ENCODE measurements at places on chromosomes 12 and 14.
A peak's percentile ranks its signal among the peaks of the same experiment; 100 is the strongest.

- DNase-seq: no peak
Measured at GRCh38 chr12:44571006-44571550, 305.0 kb downstream of the NELL2 start.

- no peak for DNase-seq
Measured at GRCh38 chr14:90819734-90820393, 3.6 kb upstream of the TTC7B start.

DNA sequence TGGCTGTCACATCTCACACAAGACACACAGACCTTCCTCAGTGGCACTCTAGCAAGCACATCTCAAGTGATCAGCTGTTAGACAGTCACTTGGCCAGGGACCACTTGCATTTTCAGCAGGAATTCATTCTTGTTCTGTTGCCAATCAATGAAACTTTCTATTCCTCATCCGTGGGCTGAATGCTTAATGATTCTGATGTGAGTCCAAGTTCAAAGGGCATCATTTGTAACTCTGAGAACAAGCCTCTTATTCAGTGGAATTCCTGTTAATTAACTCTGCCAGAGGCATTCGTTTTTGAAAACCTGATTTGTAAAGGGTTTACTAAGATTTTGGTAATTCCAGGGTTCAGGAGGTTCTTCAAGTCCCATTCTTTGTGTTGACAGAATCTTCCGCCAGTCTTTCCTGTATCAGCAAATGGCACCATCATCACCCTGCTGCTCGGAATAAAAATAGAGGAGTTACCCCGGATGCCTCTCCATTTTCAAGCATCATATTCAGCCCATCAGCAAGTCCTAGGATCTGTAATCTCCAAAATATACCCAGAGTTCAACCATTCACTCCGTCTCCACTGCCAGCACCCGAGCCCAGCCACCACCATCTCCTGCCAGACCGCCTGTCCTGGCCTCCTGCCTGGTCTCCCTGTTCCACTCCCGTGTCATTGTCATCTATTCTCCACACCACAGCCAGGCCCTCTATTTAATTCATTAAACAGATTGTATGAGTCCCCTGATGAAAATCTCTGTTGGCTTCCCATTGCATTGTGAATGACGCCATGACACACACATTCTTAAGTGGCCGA lies 473.4 kb downstream of the AACS start:
- DNase-seq: no peak

GRCh38 chr12:101924618-101925017 lies 47.2 kb downstream of the DRAM1 start:
- DNase-seq: peak; percentile 79

GRCh38 chr14:78297858-78298257 lies 127.7 kb downstream of the NRXN3 start:
- DNase-seq: no peak

DNA sequence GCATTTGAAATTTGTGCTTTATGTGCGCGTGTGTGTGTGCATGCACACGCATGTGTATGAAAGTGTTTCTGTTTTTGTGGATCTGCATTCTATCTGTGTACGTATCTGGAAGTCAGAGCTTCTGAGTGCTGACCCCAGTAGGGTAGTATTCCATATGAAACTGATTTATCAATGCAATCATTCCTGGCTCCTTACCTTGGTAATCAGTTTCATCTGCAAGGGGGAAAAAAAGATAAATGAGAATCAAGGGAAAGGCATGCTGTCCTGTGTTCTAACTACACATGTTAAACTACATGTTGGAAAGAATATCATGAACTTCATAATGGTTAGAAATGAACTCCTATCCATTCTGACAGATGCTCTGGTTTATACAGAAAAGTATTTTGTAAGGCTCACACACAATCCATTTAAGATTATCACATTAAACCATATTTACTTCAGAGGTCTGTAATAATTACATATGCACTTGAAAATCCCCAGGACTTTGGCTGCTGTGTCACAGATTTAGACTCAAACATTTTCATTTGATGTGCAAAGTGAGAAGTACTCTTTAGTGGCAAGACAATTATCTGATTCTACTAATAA lies 276.1 kb upstream of the LMO3 start:
- no peak for DNase-seq

DNA sequence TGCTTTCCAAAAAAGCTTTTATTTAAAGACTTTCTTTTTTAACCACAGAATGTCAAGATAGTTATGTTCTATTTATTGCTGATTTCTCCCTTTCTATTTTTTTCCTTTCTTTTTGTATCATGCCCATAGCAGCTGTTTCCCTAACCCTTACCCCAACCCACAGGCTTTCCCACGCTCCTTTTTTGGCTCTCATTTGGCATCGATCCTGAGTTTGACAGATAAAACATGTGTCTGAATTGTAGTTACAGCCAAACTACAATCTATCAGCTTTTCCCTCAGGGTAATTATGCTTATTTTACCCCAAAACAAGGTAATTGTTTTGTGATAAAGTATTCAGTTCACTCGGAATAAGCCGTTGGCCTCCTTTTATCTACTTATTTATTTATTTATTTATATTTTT lies 46.7 kb downstream of the PDE3A start:
- DNase-seq: peak; percentile 93

DNA sequence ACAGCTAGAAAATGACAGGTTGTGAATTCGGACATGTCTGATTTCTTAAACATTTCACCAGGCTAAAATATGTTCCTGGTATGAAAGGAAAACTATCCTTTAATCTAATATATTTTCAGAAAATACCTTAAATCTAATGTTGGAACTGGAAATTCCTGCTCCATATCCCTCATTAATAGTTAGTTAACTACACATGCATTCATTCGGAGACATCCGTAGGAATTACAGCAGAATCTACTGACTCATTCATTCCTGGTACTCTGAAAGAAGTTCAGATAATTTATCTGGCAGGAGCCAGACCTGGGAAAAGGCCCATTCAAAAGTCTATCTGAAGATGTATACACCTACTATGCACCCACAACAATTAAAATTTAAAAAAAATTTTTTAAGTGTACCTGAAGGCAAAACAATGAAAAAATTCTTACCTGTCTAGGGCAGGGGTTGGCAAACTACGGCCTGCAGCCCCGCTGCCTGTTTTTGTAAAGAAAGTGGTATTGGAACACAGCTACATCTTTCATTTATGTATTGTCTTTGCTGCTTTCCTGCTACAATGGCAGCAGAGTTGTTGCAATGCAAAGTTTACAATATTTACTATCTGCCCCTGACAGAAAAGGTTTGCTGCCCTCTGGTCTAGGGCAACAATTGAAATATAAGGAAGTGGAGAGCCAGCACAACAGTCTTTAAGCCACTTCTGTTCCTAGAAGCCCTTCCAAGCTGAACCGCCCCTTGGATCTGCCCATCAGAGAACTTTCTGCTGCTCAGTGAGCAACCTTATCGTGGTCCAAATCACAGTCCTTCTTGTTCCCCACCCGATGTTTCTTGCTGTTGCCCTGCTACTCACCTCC lies 17.9 kb upstream of the NFYB start:
- DNase-seq: no peak

GRCh38 chr12:24797901-24798300 lies 151.0 kb downstream of the BCAT1 start:
- no peak for DNase-seq

DNA sequence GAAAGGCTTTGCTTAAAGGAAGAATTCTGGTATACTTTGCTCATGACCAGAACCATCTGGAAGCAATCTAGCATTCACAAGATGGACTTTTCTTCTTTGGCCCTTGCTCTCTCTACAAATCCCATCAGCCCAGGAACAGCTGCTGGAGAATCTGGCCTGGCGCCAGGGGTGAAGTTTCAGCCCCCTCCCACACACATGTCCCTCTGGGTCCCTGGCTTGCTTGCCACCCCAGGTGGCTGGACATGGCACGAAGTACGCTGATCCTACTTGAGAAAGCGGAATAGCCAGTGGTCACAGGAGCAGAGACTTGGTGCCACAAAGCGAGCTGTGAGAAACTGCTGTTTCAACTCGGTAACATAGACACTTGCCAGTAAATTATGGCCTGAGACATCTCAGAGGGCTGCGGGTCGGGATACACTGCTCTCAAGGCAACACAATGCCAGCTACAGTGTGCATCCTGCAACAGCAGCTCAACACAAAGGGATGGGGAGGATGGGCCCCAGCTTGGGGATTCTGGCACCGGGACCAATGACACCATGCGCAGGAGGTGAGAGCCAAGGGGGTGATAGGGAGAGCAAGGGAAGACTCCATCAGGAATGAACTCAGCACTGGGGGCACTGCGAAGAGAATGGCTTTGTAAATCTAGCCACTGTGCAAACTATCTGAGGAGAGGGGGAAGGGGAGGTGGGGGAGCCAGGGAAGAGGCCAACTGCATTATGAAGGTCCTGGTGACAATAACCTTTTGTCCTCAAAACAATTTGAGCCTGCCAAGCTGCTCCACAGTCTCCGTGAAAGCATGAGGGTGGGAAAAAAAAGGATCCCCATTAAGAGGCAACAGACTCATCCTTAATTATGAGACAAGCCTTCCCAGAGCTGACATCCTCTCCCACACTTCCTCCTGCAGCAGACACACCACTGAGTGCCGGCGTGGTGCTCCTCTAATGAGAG lies 219.9 kb downstream of the PPM1H start:
- DNase-seq: no peak

DNA sequence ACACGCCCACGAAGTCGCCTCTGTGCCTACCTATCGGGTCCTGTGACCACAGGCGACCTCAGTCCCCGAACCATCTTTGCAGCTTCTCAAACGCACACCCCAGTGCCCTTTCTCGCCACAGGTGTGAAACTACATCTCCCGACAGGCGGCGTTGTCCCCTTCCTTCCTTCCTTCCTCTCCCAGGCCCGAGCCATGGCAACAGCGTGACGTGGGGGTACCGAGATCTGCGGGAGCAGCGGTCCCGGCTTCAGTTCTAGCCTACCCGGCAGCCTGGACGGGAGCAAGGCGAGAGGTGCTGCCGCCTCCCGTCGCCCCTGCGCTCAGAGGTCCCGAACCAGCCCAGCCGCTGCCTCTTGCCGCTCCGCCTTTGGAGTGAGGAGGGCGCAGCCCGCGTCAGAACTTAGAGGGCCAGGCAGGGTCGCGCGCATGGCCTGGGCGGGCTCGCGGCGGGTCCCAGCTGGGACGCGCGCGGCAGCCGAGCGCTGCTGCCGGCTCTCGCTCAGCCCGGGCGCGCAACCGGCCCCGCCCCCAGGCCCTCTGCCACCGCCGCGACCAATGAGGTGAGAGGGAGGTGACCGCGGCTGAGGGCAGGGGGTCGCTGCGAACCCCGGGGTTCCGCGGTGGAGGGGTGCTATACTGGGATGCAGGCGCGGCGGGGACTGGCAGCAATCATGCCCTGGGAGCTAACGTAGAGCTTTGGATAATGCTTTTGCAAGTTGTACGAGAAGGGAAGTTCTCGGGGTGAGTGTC lies at the start of gene COQ10A:
COQ10A (plus strand) TSS at position 250 of the 750 bp plus-strand sequence; CDS start at position 427, 177 bp downstream.
- DNase-seq: peak; percentile 93

DNA sequence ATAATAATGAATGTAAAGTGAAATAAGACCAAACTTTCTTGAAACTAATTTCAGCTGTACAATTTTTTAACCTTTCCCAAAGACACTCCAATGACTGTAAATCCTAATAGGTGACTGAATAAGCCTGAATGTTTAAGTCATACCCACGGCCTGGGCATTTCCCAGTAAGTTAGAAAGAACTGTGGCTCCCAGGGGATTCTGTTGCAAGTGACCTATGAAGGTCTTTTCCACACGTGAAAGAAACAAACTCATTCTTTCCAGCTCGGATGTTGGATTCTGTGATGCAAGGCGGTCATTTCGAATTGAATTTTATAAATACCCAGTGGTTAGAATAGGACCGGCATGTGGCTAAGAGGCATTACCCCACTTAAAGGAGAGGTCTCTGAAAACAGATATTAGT lies 1134.4 kb downstream of the GALC start:
- DNase-seq: no peak

GRCh38 chr12:119075222-119075787 lies 94.0 kb downstream of the SRRM4 start:
- DNase-seq: no peak

DNA sequence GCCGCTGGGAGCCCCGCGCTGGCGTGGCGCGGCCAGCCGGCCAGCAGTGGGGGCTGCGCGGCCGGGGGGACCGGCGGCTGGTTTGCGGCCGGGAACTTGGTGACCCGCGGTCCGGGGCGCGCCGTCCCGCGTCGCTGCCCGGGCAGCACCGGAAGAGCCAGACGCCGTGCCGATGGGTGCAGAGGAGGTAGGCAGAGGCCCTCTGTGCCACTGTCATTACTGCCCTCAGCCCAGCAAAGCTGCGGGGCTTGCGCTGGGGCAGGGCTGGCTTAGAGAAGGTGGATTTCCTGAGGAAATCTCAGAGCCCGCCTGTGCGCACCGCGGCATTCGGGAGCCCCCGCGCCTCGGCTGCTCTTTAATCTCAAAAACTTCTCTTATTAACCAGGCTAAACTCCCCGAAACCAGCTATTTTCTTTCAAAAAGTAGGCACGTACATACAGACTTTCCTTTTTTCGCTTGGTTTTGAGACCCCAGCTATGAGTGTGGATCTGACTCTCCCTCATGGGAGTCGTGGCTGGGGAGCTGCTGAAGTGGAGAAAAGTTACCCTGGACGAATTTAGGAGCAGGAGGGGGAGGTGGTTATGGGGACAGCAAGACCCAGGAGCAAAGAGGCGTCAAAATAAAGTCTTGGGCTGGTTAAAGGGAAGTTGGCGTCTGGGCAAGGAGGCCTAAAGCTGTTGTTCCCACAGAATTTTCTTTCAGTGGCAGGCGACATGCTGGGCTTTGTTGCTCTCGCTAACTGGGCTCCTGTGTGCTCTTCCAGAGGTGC lies 802 bp downstream of the SUSD6 start:
- DNase-seq: peak; percentile 63

DNA sequence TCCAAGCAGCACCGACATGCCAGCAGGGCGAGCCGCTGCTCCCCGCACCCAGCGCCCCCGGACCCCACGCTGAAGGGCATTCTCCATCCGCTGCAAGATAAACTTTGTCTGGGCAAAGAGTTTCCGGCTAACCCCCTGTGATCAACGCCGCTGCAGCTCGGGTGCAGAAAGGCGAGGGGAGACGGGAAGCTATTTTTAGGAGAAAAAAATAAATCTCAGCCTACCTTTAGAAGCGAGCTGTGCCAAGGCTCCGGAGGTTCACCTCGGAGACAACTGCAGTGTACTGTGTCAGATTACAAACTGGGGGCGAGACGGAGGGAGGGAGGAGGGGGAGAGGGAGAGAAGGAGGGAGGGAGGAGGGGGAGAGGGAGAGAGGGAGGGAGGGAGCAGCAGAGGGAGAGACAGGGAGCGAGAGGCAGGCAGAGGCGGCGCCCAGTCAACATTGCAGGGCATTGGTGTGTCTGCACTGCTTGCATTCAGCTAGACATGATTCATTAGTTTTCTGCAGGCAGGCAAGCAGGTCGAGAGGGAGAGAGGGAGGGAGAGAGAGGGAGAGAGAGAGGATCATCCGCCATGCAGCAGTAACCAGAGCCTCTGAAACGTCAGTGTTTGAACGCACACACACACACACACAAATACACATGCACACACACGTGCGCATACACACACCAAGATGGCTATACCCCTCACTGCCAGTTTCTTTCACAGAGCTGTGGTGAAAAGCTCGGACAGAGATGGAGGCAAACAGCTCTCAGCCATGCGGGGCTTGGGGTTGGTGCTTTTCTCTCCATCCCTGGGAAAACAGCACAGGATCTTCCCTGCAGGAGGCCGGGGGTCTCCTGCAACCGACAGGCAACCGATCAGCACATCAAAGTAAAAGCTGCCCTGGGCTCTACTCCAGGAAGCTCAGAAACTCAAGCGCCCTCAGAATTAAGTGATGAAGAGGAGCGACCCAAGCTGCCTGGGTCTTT lies at the start of gene RIMBP2:
RIMBP2 (minus strand) TSS at position 302 of the 971 bp plus-strand sequence. CDS start 237,286 bp downstream, outside the sequence.
- no peak for DNase-seq

Measured in OCI-M1 (cell line).